ENCODE measurements at places on chromosomes 2 and 18. TPM values are rescaled to one million over a fixed set of nuclear protein-coding genes. Genes with fewer than 3 reads are reported as not detected.

MATN3 gene
- 0.52 TPM for total RNA-seq

DHX57 gene
- 9.2 TPM for total RNA-seq

ANKRD62 gene
- not detected for total RNA-seq

MAB21L4 gene
- not detected for total RNA-seq

INO80B gene
- 22.1 TPM for total RNA-seq

CD207 gene
- not detected for total RNA-seq

RESP18 gene
- not detected for total RNA-seq

ATP6V1B1 gene
- total RNA-seq: 0.89 TPM

CDH7 gene
- total RNA-seq: not detected

RAMP1 gene
- 86.7 TPM for total RNA-seq

HMSD gene
- 0.09 TPM for total RNA-seq

PRR30 gene
- total RNA-seq: not detected

KDM3A gene
- 35.5 TPM for total RNA-seq

HOXD11 gene
- total RNA-seq: not detected

CCT4 gene
- 110 TPM for total RNA-seq

MARCHF4 gene
- 0.34 TPM for total RNA-seq

SOCS6 gene
- total RNA-seq: 15.4 TPM

GTF2A1L gene
- total RNA-seq: not detected

IL18R1 gene
- 1.2 TPM for total RNA-seq

TCF7L1 gene
- total RNA-seq: 17.1 TPM

FIGN gene
- 13.2 TPM for total RNA-seq

AGFG1 gene
- total RNA-seq: 78.2 TPM

LGALSL gene
- total RNA-seq: 13.1 TPM

FAM228A gene
- 0.77 TPM for total RNA-seq

CD226 gene
- total RNA-seq: 0.97 TPM

CHRND gene
- not detected for total RNA-seq

RASGRP3 gene
- 39.9 TPM for total RNA-seq

FOXD4L1 gene
- 0.21 TPM for total RNA-seq

CNTNAP5 gene
- total RNA-seq: not detected

COL4A4 gene
- total RNA-seq: 17.2 TPM

CHMP3 gene
- 146 TPM for total RNA-seq

TEKT4 gene
- 0.15 TPM for total RNA-seq

AFTPH gene
- total RNA-seq: 12.8 TPM

CCDC178 gene
- 1.4 TPM for total RNA-seq

Measured in left cardiac atrium (tissue), 4 donors.